ENCODE measurements at places on chromosomes 13 and 19.

DNA sequence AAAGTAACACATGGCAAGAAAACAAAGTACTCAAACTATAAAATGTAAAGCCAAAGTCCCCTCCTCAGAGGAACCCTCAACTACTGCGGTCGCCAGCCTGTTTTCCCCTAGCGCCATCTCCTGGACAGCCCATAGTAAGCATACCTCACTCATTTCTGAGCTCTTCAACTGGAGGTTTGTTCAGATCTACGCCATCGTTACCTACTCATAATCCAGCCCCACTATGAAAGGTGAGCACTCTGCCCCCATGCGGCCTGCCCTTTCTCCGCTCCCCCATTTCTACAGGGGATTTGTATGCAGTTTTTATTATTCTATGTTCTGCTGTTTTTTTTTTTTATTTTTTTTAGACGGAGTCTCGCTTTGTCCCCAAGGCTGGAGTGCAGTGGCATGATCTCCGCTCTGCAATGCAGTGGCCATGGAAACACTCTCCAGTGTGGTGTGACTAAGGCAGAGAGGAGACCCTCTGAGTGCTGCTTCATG is 26.2 kb downstream of the OPA3 start:
- peak; percentile 75 for DNase-seq

- no peak for DNase-seq
Measured at GRCh38 chr13:105406551-105406950, 1128.9 kb downstream of the EFNB2 start.

GRCh38 chr19:45767881-45768654 is 984 bp downstream of the SIX5 start:
- DNase-seq = no peak

- DNase-seq = no peak
Measured at GRCh38 chr19:4358709-4359626, 15.6 kb downstream of the MPND start.

- DNase-seq = peak; percentile 69
Measured at GRCh38 chr19:45087531-45087930, 5.4 kb upstream of the PPP1R37 start.

DNA sequence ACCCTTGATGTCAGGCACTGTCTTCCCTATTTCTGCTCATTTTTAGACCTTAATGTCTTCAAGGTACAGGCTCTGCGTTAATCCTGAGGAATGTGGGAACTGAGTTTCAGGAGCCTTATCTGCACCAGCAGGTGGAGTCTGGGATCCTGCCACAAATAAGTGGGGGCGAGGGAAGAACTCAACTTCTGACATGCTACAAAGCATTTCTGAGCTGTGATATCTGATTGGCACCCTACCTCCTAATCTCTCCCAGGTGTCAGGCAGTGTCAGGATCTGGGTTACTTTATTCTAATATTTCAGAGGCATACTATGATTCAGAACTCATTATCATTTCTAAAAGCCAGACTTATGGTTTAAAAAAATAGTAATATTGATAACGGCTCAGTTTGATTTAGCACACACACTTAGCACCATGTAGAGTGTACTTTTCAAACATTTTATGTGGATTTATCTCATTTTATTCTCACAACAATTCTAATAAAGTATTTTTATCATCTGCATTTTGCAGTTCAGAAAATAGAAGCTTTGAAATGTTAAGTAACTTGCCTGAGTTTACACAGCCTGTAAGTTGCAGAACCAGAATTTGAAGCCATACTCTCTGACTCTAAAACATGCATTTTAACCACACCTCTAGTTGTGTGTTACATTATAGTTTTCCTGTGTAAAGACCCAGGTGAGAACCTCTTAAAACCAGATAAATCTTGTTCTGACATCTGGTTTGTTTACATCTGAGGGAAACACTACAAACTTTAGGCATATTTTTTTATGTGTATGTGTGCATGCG is 358.6 kb downstream of the TDRD3 start:
- DNase-seq = no peak

DNA sequence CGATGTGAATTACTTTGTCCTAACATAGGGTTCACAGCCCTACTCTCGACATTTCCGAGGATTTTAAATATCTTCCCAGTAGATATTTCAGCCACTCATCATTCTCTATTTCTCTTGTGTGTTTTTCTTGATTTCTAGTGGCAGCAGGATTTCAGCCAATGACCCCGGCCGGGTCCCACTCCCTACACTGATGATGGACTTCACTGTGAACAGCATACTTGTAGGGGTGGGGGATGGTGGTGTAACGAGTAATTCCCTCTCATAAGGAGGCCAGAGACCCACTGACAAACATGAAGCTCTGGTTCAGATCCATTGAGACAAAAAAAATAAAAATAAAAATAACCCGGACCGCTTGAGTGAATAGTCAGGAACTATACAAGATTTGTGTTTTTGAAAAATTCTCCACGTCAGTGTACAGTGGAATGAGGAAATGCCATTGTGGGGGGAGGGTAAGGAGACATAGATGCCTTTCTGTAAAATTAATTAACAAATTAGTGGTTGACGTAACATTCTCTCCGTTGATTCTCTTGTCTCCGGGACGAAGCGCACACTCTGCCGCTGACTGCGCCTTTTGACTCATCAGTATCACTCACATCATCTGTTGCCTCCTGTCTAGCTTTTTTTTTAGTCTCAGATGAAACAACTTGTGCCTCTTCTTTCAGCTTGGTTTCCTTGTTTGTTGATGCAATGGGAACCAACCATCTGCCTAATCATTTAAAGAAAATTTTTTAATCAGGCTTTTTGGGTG is 48.8 kb upstream of the IRS2 start:
- no peak for DNase-seq

GRCh38 chr13:111902726-111903125 is 164.2 kb upstream of the SOX1 start:
- no peak for DNase-seq

- DNase-seq = no peak
Measured at GRCh38 chr19:4821265-4821664, 10.2 kb downstream of the TICAM1 start.

- peak; percentile 52 for DNase-seq
Measured at GRCh38 chr19:17830567-17831418, 9.5 kb upstream of the INSL3 start.

- DNase-seq = no peak
Measured at GRCh38 chr19:18145391-18145999, 7.5 kb upstream of the PIK3R2 start.

GRCh38 chr19:14704450-14704849 is 14.6 kb downstream of the ZNF333 start:
- no peak for DNase-seq

GRCh38 chr19:2289714-2290435 is 7.9 kb upstream of the PEAK3 start:
- peak; percentile 47 for DNase-seq

DNA sequence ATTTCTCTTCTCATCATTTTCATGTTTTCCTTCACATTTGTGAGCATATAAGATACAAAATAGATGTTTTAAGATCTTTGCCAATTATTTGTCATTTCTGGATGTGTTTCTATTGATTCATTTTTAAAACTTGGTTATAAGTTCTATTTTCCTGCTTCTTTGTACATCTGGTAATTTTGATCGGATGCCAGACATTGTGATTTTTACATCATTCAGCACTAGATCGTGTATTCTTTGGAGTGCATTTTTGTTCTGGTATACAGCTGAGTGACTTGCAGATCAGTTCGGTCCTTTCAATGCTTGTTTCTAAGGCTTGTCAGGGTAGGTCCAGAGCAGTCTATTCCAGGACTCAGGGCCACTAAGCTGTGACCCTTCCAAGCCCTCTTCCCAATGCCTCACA is 198.2 kb downstream of the KLF12 start:
- no peak for DNase-seq

DNA sequence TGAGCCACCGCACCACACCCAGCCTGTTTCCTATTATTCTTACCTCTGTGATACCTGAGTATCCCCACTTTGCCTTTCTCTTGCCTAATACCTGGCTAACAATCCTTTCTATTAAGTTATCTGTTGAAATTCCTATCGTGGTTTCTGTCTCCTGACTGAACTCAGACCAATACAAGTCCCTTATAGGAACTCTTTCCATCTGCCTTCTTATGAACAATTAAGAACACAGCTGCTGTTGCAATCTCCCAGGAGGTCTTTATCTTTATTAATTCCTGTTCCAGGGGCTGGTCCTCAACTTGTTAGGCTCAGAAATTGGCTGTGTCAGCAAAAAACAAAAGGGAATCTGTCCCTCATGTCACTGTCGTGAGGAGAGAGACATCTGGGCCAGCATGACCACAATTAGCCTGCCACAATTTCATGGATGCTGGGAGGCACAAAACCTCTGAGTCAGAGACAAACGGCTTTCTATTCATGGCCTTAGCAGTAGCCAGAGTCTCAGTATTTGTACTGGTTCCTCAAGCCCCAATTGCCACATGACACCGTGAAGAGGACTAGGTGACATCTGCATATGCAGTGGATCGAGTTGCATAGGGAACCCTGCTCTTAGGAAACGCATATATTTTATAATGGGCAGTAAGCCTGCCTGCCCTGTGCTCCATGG is 58.2 kb downstream of the NUFIP1 start:
- DNase-seq = no peak

- peak; percentile 25 for DNase-seq
Measured at GRCh38 chr13:61880578-61881283, 465.1 kb upstream of the PCDH20 start.

- DNase-seq = no peak
Measured at GRCh38 chr19:33719366-33720154, 77.1 kb upstream of the KCTD15 start.

Measured in activated CD4-positive, alpha-beta T cell treated with anti-CD3 and anti-CD28 coated beads, Interleukin-2, Interleukin-4, amounts not matched to agents 100 ng/mL and 50 ng/mL, durations not matched to agents 16 hours and 8 hours (primary cell).